ENCODE measurements at places on chromosomes 2 and 18.

- no peak for DNase-seq
Observed at GRCh38 chr2:211014376-211014775, 458.0 kb downstream of the CPS1 start.

- no peak for DNase-seq
Observed at GRCh38 chr2:224659714-224660113, 56.5 kb downstream of the CCDC195 start.

DNA sequence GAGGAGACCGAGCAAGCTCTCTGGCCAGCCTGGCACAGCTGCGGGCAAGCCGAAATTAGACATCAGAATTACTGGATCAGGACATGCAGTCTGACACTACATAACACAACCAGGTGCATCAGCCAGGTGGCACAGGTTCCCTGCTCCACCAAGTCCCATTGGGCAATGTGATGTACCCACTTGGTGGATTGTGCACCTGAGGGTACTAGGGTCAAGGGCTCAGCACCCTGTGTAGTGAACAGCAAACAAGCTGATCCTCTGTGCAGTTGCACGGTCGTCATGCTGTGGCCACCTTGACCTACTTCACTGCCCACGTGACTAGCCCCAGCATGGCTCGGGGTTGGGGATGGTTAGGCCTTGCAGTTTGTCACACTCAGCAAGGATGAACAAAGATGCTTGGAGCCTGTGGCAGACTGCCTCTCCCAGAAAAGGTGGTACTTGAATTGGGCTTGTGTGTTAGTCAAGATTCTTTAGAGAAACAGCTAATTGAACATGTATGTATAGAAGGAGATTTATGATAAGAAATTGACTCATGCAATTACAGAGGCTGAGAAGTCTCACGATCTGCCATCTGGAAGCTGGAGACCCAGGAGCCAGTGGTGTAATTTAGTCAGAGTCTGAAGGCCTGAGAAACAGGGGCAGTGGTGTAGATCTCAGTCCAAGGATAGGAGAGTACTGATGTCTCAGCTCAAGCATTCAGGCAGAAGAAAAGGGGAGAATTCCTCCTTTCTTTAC, 71.4 kb upstream of the TMEM87B start:
- no peak for DNase-seq

DNA sequence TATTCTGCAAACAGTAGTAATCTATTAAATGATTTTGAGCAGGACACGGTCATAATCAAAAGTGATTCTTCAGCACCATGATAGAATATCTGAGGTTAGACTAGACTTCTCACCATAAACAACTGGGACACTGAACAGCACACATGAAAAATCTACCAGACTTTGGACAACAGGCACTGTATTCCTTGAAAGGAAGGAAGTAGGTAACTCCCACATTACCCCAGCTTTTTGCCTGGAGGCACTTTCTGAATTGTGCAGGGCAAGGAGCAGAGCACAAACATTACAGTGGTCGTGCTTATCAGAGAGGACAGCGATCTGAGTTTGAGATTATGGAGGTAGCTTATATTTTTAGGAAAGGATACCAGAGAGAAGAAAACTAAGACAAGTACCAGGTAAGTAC, 25.3 kb upstream of the IL1RL1 start:
- no peak for DNase-seq

DNA sequence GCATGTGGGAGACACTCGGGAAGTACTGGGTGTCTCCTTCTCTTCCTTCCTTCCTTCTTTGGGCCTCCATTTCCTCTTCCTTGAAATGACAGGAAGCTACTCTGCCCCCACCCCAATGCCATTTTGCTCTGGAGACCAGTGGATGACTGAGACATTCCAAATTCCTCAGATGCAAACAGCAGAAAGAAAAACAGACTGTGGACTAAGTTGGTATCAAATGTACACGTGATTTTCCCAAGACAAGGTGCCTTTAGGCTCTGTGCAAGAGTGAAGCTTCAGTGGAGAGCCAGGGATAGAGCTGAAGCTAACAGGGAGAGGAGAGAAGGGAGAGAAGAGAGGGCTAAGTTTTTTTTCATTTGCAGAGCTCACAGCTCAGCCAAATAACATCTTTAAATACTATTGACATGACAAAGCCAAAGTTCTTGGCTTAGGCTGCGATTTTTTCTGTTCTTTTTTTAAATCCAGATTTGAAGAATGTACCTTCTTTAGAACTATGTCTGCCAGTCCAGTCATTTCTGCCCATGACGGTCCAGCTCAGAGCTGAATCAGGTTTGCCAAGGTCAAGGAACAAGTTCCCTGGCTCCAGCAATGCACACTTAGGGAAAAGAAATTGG, 84.5 kb upstream of the LCLAT1 start:
- no peak for DNase-seq

DNA sequence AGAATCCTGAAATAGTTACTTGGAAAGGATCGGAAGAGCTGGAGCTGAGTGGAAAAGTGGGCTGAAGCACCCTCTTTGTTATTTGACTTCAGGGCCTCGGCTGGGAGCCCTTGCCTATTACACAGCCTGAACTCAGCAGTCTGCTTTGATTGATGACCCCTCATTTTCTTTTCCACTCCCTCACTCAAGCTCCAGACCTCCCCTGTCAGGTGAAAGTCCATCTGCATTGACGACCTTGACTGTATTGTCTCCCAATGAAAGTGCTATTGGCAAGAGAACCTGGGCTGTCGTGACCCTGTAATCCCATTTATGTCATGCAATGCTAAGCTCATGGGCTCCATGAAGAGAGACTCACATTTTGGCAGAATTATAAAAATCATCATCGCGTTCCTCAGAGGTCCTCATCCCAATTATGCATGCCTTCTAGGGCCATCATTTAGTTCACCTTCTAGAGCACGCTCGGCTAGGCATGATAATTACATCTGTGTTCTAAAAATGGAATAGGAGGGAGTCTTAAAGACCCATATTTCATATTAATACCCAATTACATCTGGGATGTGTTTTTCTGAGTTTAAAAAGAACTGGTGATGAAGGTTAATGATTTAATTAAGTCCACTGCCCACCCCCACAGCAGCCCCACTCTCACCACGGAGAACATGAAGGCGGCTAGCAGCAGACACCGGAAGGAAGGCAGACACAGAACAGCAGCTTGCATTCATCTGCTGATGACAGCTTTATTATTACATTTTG, 472.5 kb downstream of the PID1 start:
- DNase-seq = no peak

- no peak for DNase-seq
Observed at GRCh38 chr2:222608081-222608480, 47.8 kb downstream of the FARSB start.

- peak; percentile 59 for DNase-seq
Observed at GRCh38 chr2:234550511-234551107, 53.7 kb upstream of the ARL4C start.

- DNase-seq = no peak
Observed at GRCh38 chr2:111624411-111625156, 259.4 kb downstream of the ANAPC1 start.

DNA sequence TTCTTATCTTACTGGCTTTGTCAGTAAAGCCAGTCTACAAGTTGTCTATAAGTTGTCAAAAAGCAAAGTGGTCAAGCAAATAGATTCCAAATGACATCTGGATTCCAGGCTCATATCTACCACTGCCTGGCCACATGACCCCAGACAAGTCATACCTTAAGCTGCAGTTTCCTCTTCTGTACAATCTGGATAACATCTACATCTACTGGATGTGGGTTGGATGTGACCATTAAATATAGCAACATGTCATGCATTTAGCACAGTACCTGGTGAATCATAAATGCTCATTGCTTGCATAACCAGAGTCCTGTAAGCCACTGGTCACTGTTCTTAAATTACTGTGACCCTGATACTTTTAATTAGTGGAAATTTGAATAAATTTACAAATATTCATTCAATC, 16.8 kb downstream of the COBLL1 start:
- no peak for DNase-seq

DNA sequence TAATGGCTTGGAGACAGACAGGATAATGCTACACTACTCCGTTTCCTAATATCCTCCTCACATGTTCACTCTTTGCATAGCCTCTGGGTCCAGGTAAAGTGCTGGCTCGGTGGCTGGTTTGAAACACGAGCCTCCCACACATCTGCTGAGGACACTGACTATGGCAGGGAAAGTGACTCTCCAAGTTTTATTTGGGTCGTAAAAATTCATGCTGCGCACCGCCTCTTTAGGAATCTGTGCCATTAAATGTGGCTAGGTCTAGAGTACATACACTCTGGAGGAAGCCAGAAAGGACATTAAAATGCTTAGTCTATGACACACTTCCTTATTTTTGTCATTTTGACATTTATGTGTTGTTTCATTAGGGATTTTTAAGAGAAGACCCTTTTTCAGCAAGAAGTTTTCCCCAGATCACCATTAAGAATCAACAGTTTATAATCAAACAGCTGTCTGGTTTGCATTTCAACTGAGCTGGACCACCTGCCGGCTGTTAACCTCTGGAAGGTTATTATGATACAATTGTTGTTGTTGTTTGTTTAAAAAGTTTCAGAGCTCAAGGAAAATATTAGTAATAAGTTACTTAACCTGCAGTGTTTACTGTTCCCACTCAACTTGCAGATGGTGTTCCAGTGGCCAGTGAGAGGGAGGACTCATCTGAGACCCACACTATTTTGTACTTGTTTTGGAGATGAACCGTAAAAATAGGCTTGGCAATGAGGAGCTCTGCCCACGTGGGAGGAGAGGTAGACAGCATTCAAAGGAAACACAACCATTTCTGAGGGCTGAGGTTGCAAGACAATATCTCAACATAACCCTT, 443.3 kb upstream of the MEIS1 start:
- no peak for DNase-seq

- peak; percentile 13 for DNase-seq
Observed at GRCh38 chr18:38611036-38611964, 1045.7 kb upstream of the CELF4 start.

- no peak for DNase-seq
Observed at GRCh38 chr2:197707316-197708213, 2.4 kb downstream of the MARS2 start.

DNA sequence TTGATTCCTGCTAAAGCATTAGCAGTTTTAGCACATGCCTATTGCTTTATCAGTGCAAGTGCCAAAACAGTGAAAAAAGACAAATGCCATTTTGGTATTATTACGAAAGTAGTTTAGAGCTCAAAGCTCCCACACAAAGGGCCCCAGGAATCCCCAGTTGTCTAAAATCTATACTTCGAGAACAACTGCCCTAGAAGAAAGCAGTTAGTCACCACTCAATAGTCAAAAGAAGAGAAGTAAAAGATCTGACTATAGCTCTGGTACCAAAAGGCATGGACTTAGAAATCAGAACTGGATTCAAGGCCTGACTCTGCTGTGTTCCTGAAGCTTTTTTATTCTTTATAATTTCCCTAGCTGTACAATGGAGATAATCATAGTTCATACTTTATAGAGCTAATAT, 21.8 kb downstream of the SCN3A start:
- no peak for DNase-seq

- DNase-seq = no peak
Observed at GRCh38 chr2:168603439-168603961, 147.4 kb downstream of the CERS6 start.

DNA sequence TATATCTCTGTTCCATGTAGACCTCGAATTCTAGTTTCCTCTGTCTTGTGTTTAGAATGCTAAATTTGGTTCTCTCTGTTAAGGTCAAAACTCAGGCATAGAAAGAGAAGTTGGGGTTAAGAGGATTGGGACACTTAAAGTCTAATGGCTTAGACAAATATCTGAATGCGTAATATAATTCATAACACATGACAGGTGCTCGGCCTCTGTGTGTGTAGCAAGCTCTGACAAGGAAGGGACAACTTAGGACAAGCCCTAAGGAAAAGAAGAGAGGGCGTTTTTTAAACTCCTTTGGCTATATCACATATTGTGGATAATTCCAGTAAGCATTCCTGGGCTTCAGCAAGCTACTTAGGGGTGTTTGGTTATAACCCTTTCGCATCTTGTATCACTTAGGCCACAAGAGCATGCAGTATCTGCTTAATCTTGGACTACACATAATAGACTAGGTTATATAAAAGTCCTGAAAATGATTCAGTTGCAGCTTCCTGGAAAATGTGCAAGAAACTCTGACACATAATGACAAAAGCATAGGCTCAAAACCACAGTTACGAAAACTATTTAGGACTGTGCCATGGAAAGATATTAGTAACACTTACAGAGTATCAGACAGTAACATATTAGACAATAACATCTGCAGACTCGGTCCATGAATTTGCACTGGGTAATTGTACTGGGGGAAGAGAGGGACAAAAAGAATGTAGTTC, 16.1 kb upstream of the CREB1 start:
- no peak for DNase-seq

GRCh38 chr2:176553685-176554100, 284.5 kb downstream of the MTX2 start:
- DNase-seq = peak; percentile 20

Measured in activated CD4-positive, alpha-beta T cell treated with anti-CD3 and anti-CD28 coated beads, Interleukin-2, amount 50 U/mL, for 48 hours (primary cell).